ENCODE measurements at places on chromosomes 3 and 15.

- no peak for DNase-seq
Measured at GRCh38 chr3:122392868-122393844, 9.2 kb downstream of the FAM162A start.

- no peak for DNase-seq
Measured at GRCh38 chr3:184423561-184423960, 43.7 kb downstream of the CHRD start.

- DNase-seq, result no peak
Measured at GRCh38 chr3:179473565-179473964, 22.3 kb upstream of the GNB4 start.

DNA sequence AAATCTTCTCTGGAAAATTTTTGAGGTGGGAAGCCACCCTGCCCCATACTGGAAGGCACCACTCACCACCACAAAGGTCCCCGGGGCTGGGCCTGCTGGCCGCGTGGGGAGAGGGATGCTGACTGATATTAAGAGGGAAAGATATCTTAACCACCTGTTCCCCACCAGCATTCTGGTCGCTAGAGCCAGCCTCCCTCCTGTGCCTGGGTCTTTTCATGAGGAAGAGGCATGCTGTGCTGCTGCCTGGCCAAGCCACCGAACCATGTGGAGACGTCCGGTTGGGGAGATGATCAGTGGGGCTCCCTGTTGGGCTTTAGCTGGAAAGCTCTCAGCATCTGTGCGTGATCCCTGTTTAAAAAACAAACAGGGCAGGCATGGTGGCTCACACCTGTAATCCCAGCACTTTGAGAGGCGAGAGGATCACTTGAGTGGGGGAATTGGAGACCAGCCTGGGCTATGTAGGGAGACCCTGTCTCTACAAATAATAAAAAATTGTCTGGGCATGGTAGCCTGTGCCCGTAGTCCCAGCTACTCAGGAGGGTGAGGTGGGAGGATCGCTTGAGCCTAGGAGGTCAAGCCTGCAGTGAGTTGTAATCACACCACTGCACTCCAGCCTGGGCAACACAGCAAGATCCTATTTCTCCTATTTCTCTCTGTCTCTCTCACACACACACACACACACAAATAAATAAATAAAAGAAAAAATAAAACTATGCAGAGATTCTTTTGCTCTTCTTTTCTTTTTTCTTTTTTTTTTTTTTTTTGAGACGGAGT lies 1.0 kb downstream of the KLHL18 start:
- DNase-seq, result no peak

- no peak for DNase-seq
Measured at GRCh38 chr3:27467545-27467944, 16.6 kb downstream of the SLC4A7 start.
